ENCODE measurements at places on chromosomes 5 and 9.

DNA sequence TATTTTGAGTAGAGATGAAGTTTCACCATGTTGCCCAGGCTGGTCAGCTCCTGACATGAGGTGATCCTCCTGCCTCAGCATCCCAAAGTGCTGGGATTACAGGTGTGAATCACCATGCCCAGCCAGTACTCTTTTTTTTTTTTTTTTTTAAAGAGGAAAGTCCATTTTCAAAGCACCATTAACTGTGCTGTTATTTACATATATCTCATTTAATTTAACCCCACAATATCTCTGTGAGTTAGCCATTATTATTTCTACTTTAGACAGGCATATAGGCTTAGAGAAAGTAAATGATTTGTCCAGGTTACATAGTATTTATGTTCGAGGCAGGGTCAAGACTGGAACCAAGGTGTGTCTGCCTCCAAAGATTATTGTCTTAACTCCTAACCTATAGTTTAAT is 50.7 kb downstream of the ATG10 start:
- DNase-seq, result no peak

DNA sequence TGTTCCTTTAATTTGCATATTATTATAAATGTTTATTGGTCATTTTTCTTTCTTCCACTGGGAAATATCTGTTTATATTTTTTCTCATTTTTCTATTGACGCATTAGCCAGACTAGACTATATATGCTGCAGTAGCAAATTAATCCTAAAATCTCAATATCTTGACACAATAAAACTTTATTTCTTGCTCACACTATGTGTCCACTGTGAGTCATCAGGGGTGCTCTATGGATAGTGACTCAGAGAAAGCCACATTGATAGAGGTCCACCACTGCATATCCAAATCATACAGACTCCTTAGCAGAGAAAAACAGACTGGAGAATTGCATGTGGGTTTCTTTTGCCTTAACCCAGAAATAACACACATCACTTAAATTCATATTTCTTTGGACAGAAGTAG is 20.8 kb downstream of the OR1L3 start:
- no peak for DNase-seq

GRCh38 chr9:97596906-97597305 is 36.3 kb downstream of the TSTD2 start:
- DNase-seq, result no peak

GRCh38 chr5:54822324-54822687 is 163.1 kb downstream of the ESM1 start:
- no peak for DNase-seq

GRCh38 chr9:79382458-79382857 is 189.3 kb upstream of the TLE4 start:
- DNase-seq, result peak; percentile 41

DNA sequence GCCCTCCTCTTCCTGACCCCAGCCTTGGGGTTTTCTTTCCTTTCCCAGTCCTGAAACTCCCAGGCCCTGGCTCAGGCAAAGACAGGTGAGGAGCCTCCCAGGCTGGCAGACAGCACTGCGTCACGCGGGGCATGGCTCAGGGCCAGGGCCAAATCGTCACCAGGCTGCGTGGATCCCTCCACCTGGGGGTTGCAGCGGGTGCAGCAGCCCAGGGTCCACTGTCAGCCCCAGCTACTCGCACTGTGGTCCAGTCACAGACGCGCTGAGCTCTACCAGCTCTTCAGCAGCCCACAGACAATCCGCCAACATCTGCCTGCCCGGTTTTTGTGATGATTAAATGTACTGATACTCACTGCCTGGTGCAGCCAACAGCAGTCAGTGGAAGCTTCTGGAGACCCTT is 12.1 kb downstream of the FAM78A start:
- no peak for DNase-seq

DNA sequence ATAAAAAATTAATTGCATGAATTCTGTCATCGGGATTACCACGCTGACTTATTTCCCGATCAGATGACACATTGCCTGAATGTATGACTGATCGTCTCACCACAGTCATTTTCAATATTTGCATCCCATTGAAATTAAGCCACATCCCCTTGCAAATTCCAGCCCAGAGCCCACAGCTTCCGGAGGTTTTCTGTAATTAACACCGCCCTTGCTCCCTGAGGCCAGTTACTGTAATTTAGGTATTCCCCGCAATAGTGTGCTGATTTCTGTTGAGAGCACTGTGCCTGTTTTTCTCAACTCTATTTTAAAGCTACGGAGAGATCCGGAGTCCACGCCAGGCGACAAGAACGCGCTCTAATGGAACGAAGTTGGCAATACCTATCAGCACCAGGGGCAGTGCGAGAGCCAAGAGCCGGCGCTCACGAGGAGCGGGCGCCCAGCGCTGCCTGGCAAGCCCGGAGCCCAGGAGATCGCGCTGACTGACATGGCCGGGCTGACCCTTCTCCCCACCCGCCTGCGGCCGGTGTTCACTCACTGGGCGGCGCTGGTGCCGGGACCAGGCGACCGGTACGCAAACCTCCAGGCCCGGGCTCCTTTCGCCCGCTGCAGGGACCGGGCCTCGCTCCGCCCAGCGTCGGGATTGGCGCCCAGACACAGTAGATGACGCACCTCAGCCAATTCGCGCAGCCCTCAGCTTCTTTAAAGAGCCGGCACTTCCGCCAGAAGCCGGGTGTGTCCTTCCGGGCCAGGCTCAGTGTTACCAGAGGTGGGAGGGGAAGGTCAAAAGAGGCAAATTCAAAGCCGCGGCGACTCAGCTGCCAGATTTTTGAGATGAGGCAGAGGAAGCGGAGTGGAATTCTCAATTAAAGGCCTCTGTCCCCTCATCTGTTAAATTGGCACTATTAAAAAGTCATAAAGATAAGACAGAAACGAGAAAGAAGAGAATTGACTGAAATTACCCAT is at the start of gene PLGRKT:
PLGRKT (minus strand) TSS at position 672 of the 963 bp plus-strand sequence. CDS start 5,948 bp downstream, outside the sequence.
- DNase-seq, result peak; percentile 89

DNA sequence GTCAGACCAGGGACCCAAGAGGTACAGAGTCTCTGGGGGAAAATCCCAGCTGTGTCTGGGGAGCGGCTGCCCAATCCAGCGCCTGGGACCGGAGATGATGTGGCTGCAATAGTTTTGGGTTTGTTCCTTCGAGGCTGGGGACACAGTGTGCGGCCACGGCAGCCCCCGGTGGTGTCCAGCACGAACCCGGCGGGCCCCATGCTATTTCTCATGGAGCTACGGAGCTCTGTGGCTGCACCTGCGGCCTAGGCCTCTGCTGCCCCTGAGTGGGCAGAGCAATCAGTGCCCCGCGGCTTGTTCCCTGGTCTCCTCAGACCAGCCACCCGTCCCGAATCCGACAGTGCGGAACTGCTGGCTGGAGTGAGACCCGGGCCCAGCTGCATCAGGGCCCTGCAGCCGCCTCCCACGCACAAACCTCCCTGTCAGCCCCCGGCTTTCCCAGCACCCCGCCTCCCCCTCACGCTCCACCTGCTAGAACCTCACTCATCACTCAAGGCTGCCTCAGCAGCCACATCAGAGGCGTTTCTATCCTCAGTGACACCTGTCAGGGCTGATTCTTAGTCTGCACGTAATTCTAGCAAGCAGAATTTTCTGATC is 29.0 kb downstream of the SARDH start:
- DNase-seq, result no peak

GRCh38 chr5:83785176-83785668 is 64.6 kb upstream of the HAPLN1 start:
- no peak for DNase-seq

DNA sequence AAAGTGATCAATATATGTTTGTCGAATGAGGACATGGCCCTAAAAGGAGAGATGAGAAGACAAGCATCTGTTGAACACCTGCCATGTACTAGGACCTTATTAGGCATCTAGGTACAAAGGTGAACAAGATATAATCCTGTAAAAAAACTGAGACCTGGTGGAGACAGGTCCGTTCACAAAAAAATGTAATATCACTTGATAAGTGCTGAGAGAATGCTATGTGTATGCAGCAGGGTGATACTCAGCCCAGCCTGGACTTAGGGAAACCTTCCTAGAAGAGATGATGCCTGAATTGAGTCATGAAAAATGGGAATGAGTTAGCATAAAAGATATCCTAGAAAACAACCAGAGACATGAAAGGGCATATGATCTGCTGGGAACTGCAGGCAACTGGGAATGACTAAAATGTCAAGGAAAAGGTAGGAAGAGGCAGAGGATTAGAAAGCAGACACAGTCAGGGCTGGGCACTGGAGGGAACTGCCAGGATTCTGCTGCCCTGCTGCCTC is 108.5 kb downstream of the ADRB2 start:
- DNase-seq, result no peak

DNA sequence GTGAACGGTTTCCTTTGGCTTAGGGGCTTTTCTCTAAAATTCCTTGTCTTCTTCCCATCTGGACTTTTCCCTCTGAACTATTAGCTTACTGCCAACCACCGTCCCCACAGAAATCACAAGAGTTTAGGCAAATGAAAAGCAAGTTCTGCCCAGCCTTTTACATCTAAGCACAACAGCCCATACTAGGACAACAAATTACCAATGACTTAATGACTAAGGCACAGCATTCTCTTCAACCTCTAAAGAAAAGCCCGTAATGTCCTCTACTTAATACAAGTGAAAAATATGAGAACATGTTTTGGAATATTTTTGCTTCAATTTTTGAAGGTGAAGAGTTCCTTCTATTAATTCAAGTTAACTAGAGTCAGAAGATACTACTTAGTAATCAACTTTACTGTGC is 1.2 kb downstream of the ZBTB5 start:
- DNase-seq, result no peak

DNA sequence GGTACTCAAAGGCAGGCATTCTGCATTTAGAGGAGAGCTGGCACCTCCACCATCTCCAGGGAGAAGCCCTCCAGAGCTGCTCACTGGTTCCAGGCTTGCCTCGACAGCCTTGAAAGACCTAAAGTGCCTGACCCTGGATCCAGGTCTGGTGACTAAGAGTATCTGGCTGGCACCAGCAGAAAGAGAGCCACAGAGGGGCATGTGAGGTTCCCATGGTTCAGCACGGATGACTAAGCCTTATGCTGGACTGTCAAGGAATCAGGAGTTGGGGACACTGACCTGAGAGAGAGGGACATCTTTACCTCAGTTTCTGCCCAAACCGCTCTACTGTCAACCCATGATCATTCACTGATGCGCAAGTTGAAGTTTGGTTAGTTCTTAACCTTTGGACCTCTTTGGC is 3.0 kb downstream of the ACTL7A start:
- DNase-seq, result no peak

GRCh38 chr5:143208781-143209510 is 194.5 kb downstream of the NR3C1 start:
- no peak for DNase-seq

DNA sequence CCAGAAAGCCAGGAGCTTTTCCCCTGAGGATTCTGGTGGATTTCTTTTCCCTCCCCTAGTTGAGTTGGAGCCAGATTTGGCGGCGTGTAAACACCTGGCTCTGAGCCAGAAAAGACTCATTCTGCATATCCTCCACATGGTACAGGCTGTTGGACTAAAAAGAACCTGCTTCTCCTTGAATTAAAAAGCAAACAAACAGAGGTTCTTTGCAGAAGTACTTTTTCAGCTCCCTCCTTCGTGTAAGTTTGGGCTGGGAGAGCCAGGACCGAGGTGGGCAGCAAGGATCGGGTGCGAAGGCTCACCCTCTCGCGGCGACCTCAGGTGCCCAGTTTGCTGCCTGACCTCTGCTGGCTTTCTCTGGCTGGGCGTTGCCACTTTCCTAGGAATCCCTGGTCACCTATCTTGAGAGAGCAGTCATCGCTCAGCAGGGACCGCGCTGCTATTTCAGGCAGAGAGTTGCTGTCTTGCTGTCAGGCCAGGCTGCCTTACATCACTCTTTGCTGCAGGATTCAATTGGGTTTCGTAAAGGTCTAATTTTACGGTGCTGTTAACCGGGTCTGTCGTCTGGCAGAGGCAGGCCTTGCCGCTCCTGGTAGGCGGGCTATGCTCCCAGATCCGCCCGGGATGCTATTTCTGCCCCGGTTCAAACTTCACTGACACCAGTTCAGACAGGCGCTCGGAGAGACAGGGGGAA is 3.2 kb downstream of the PAPPA start:
- peak; percentile 86 for DNase-seq

- DNase-seq, result no peak
Observed at GRCh38 chr5:40914835-40915234, 5.5 kb downstream of the C7 start.

DNA sequence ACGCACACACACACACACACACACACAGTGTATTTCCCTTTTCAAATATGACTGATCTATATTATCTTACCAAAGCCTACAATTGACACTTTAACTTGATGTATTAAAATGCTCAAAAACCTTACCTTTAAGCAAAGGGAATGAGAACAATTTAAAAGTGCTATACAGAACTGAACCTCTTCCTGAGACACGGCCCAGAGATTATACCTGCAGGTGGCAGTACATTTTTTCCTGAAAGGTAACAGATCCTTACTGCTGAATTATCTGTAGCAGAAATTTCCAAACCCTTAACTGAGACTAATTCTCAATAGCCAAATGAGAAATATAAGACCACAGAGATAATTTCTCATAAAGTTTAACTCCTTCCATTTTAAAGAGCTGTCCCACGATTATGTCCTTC is 91.1 kb downstream of the MYO10 start:
- DNase-seq, result no peak

DNA sequence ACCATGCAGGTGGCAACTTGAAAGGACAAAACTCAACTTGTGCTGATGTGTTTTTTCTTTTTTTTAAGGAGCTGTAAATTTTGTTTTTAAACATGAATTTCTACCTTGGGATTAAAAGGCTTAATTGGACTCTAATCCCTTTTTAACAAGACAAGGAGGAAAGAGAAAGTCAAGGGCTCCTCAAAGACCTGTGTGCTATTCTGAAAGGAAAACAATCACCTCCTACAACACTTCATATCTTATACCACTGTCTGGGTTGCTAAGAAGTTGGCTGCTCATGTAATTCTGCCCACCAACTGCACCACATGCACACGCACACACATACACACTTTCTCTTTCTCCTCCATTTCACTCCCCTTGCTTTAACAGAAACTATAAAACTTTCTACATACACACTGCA is 78.6 kb downstream of the SH3RF2 start:
- no peak for DNase-seq

- DNase-seq, result no peak
Observed at GRCh38 chr5:4418084-4418483, 722.0 kb upstream of the ADAMTS16 start.
